GM23248 (cell line): ENCODE measurements at places on chromosomes 4 and X.

DNA sequence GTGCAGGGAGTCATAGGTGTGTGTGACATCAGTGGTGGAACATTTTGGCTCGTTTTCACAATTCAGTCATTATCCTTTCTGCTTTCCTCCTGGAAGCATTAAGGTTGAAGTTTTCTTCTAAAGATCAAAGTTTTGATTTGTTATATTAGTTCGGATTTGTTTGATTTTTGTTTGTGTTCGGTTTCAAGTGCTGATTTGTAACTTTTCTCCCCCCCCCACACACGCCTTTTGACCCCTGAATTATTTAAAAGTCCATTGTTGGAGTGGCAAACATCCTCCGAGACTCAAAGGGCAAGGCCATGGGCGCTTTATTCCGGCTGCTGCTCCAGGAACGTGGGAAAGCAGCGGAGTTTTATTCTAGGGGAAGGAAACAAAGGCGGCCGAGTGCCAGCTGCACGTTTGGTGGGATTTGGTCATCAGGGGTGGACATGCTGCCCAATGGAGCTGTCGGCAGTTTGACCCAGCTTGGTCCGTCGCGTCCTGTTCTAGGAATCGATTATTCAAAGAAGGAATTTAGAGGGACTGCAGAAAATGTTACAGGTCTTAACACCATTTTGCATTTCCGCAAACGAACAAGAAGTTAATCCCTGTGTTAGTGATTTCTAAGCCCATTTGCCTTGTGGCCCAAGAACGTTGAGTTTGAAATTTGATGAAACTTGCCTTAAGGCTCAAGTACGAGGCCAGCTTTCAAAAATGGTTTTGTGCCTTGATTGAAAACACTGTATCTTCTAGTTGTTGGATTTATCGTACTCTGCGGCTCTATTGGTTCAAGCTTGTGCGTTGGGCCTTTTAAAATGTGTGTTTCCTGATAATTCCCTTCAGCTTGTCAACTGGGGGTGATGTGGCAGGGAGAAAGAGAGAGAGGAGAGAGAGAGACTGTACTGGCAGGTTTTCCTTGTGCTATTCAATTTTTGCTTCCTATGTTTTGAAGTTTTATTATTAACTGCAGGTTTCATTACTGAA, 565 bp upstream of the ZNF41 start:
- peak; percentile 60 for DNase-seq

DNA sequence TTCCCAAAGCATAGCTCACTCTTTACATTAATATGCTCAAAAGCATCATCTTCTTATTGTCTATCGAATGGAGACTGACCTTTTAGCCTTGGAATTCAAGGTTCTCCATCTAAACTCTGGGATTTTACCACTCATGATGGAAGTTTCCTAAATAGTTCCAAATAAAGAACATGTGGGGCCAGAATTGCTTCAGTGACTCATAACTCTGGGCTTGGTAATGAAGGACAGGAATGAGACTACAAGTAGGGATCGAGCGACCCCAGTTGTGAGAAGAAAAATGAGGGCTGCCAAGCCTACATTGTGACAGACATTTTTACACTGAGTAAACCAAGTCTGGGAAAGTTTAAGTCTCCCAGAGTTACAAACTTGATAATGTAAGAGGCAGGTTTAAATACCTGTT, 269.9 kb downstream of the CBLL2 start:
- peak; percentile 20 for DNase-seq

DNA sequence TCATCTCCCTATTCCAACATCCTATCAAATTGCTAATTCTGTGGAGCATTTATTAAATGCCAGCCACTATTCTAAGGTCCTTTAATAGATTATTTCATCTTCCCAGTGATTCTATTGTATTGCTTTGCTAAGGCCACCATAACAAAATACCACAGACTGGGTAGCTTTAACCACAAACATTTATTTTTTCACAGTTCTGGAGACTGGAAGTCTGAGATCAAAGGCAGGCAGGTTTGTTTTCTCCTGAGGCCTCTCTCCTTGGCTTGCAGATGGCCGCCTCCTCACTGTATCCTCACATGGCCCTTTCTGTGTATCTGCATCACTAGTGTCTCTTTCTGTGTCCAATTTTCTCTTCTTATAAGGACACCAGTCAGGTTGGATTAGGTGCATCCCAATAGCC, 64.5 kb downstream of the CPE start:
- no peak for DNase-seq

- DNase-seq, result peak; percentile 34
Observed at GRCh38 chrX:1323315-1323714, 13.3 kb upstream of the IL3RA start.

- DNase-seq, result peak; percentile 39
Observed at GRCh38 chr4:88573995-88574394, 18.3 kb upstream of the HERC3 start.

DNA sequence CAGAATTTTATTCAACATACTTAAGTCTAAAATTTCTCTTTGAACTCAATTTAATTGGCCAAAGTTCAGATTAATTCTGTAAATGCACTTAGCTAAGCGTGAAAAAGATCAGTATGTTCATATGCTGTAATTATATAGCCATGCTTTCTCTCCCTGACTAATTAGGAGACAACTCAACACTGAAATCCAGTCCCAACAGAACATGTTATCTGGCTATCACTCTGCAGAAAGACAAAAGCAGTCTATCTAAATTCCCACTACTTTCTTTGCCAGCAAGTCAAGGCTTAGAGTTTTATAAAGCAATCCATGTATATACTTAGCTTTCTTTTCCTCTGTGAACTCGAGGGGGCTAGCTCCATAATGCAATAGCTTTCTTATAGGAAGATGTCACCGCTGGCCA, 16.0 kb upstream of the USP46 start:
- DNase-seq, result no peak

DNA sequence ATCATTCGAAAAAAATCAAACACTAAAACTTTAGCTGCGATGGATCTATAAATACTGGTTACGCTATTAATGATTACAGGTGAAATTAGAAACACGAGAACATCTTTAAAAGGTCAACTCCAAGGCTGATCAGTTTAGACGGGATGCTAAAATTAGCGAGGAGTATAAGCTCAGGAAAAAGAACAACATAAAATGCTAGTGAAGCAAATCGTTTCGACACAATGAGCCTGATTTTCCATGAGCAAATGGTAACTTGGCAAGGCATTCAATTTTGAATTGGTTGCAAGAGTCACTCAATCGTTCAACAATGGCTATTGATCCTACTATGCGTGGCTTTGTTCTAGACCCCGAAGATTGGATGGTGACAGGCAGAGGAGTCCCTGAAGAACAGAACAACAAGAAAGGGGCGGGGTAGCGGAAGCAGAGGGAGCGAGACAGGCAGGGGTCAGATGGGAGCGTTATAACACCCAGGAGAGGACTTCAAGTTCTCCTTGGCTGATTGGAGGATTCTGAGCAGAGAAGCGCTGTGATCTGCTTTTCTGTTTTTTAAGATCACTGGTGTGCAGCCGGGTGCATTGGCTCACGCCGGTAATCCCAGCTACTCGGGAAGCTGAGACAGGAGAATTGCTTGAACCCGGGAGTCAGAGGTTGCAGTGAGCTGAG, 146.5 kb downstream of the RBM47 start:
- DNase-seq, result no peak

- DNase-seq, result no peak
Observed at GRCh38 chr4:132328761-132329160, 820.3 kb upstream of the PCDH10 start.

DNA sequence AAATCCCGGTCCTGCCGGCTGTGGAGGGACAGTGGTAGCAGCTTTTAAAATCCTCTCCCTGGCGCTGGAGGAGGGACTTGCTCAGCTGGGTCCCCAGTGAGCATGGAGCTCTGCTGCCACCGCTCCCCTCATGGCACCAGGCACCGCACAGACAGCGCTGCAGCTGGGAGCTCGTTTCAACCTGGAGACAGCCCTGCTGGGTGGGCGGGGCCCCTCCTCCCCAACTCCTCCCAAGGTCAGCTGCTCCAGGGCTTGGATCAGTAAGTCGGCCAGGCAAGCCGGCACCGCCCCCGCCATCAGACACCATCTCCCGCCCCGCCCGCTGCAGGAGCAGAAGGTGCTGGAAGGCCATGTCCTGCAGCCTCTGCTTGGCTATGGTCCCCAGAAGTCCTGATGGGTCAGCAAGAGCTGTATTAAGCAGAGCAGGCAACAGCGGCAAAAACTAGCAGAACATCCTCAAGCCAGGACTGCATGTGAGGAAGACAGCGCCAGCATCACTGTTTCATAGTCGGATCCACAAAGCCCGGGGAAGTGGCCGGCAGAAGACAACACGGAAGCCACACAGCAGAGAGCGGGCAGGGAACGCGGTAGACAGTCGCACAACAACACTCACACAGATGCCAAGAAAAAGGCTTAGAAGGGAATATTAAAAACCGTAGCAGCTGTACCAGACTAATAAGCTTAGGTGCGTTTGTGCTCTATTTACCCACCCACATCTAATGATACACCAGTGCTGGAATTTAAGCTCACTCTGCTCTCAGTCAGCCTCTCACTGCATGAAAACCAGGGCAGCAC, 16.2 kb downstream of the ZFYVE28 start:
- DNase-seq, result peak; percentile 54

GRCh38 chr4:45580334-45580733, 543.5 kb downstream of the GABRG1 start:
- no peak for DNase-seq

GRCh38 chrX:101078716-101079598, at the start of gene TMEM35A:
TMEM35A (plus strand) TSS chrX:101078879; CDS start chrX:101079003, 124 bp downstream.
- DNase-seq, result peak; percentile 46

- peak; percentile 47 for DNase-seq
Observed at GRCh38 chrX:55135171-55135570, 46.4 kb downstream of the PAGE2 start.

DNA sequence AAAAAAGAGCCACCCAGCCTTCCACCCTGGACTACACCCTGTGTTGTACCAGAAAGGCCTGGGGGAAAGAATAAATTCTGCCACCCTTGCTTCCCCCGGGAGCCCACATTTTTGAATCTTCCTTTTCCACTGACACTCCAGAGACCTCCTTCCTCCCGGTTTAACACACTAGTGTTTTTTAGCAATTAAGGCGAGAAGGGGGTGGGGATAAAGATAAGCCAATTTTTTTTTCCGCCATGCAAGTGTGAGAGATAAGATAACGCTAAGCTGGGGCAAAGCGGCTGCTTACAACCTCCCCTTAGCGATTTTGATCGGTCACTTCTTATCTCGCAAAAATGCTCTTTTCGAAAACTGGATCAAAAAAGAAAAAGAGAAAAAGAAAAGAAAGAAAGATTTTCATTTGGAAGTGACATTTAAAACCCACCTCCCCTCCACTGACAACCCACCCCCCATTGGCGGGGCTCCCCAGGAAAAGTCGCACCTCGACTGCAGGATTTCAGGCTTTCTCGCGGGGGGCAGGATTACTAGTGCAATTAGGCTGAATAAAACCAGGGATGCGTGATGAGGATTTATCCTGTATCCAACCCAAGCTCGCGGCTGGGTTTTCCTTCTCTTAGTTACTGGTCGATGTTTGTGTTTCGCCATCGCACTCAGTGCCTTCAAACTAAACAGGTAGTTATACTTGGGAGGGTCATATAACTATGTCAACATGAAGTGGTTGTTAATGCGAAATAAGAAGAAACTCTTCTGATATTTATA, 6.0 kb upstream of the BCOR start:
- no peak for DNase-seq
